ENCODE measurements at places on chromosomes 11 and 22. TPM values are rescaled to one million over a fixed set of nuclear protein-coding genes. Genes with fewer than 3 reads are reported as not detected.

MAP6 gene
- total RNA-seq: 4.3 TPM

- DNase-seq: no peak
Measured at GRCh38 chr22:42319386-42319785, 48.9 kb upstream of the TCF20 start.

HBE1 gene
- not detected for total RNA-seq

WNT11 gene
- total RNA-seq: not detected

DNA sequence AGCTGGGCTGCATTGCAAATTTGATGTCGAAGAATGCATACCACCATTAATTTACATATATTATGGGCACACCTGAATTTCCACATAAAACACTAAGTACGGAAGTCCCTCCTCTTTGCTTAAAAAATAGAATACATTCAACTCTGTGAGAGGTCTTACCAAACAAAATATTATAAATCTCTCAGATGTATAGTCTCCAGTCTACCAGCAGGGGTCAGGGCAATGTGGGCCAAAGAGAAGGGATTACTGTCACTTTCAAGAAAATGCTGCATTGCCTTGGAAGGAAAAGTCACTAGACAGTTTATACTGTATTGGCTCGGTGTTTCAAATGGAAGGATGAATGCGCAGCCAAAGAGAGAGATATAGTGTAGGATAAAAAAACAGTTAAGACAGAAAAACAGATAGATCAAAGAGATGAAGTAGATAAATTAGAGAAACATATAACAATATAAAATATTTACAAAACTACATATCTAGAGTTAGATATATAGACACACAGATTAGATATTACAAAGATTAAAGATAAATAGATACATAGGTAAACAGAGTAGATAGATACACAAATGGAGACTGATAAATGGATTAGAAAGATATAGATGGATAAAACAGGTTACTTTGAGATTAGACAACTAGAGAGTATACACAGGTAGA is 20.9 kb downstream of the SERGEF start:
- peak; percentile 43 for DNase-seq

BATF2 gene
- 0.28 TPM for total RNA-seq

- no peak for DNase-seq
Measured at GRCh38 chr11:18248561-18248960, at the start of gene SAA2. TSS of gene SAA2 (minus strand) at chr11:18248668. CDS start at chr11:18248011, 657 bp downstream.

OR52R1 gene
- not detected for total RNA-seq

DNA sequence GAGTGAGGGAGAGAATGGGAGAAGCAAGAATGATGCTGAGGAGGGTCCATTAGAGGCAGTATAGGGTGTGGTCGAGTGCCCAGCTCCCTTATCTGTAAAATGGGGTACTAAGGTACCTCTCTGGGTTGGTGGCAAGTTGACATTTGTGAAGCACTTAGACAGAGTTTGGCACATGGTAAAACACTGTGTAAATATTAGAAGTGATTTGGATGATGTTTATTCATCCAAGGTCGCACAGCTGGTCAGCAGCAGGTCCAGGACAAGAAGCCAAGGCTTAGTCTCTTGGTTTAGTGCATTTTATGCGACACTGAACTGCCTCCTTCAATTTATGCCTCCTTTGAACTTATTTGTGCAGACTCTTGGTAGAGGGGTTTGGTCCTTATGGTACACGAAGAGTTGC is 19.4 kb downstream of the KREMEN1 start:
- no peak for DNase-seq

PTPRJ gene
- 18.9 TPM for total RNA-seq

USH1C gene
- total RNA-seq: not detected

GRCh38 chr11:289712-290620 is 1.0 kb downstream of the PGGHG start:
- DNase-seq: no peak

DNHD1 gene
- 1.8 TPM for total RNA-seq

- DNase-seq: no peak
Measured at GRCh38 chr11:130609121-130610035, 160.9 kb downstream of the ADAMTS15 start.

- peak; percentile 14 for DNase-seq
Measured at GRCh38 chr11:130001461-130002351, 929 bp downstream of the PRDM10 start.

- no peak for DNase-seq
Measured at GRCh38 chr11:34501949-34502348, 11.6 kb downstream of the ELF5 start.

ASCL2 gene
- not detected for total RNA-seq

RASD2 gene
- not detected for total RNA-seq

CCDC188 gene
- 0.54 TPM for total RNA-seq

DNA sequence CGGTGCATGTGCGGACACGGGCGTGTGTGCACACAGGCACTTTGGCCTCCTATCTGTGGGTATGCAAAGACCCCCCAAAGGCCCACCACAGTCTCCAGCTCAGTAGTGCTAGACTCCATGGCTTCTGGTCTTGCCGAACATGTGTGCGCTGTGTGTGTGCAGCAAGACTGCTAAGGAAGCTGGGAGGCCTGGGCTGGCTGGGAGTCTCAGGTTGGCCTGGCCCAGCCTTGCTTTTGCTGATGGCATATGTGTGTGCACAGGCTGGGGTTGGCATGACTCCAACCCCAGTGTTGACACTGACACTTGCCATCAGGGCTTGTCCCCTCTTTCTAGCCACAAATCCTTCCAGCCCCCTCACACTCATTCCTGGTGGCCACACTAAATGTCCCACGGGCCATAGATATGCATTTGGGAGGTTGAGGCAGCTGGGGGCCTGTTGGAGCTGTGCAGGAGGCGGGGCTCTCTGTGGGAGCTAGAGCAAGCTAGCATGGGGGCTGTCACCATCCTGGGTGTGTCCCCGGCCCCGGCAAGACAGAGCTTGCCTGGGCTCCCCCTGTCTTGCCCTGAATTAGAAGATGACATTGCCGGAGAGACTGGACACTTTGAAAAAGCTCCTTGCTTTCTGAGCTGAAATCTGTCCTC is 60.9 kb upstream of the NECTIN1 start:
- no peak for DNase-seq
